ENCODE measurements at places on chromosomes 5 and 9. TPM values are rescaled to one million over a fixed set of nuclear protein-coding genes. Genes with fewer than 3 reads are reported as not detected.

DNA sequence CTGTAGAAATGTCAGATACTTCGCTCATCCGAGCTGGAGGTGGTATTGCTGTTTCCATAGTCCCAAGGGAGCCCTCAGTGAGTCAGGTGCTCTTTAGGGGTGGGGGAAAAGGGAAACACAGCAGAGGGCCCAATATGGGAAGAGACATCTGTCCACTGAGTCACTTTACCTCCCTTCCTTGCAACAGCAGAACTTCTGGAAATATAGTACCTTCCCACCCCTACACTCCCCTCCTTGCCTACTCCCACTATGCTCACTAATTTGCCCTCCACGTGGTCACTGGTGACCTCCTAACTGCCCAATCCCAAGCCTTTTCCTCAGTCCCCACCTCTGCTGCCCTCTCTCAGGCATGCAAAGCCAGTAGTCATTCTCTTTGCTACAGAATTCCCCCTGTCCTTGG, 1.9 kb downstream of the HK3 start:
- H3K4me3 ChIP-seq: no peak overlapping the region
- no peaks in the 10 kb centered on the region for H3K27me3 ChIP-seq
- no peaks in the 10 kb centered on the region for H3K36me3 ChIP-seq
- no peak for DNase-seq
- no peak overlapping the region for H3K27ac ChIP-seq

GRCh38 chr5:41772785-41773442, 97.3 kb downstream of the OXCT1 start:
- no peaks in the 10 kb centered on the region for H3K4me1 ChIP-seq
- no peak overlapping the region for H3K4me3 ChIP-seq
- H3K27ac ChIP-seq: no peak overlapping the region
- no peak for DNase-seq
- H3K27me3 ChIP-seq: no peaks in the 10 kb centered on the region
- no peaks in the 10 kb centered on the region for H3K36me3 ChIP-seq

GRCh38 chr5:107979900-107980299, 309.2 kb upstream of the EFNA5 start:
- no peaks in the 10 kb centered on the region for H3K36me3 ChIP-seq
- H3K27me3 ChIP-seq: no peaks in the 10 kb centered on the region
- H3K4me3 ChIP-seq: no peak overlapping the region
- peaks cover 12% of the 10 kb centered on the region for H3K4me1 ChIP-seq
- H3K27ac ChIP-seq: no peak overlapping the region

DNA sequence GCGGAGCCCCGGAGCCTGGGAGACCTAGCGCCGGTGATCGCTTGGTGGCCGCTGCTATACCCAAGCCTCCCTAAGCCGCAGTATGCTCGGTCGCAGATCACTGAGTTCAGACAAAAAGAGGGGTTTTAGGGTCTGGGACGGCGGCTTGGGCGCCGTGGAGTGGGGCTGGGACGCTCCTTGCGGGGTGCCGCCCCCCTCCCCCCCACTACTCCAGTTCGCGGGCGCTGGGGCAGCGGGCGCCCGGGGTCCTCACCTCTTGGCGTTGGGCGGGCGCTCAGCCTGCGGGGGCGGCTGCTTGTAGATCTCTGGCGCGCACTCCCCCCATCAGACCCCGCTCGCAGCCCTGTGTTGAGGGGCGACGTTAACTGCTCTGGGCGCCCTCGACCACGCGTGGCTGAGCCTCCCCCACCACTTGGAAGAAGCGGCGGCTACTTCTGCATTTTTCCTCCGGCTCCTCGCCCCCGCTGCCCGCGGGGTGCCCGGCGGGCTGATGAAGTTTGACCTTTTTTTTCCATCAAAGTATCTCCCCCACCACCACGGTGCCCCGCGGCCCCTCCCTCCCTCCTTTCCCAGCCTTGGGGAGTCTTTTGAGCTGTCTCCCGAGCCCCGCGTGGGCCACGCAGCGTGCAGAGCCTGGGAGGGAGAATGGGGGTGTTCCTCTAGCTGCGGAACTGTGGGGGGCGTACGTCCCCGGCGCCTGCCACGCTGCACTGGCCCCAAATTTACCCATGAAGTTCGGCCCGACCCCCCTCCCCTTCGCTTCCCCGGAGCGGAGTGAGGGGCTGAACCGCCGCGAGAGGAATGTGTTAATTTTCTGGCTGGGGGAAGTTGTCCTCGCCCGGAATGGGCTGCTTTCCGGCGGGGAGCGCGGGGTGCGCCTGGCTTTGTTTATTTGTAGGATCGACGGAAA, 1.2 kb downstream of the CXXC5 start:
- H3K27ac ChIP-seq: peak overlapping the region; percentile 41
- H3K4me3 ChIP-seq: peak overlapping the region; percentile 81
- peaks cover 42% of the 10 kb centered on the region for H3K4me1 ChIP-seq
- H3K36me3 ChIP-seq: no peaks in the 10 kb centered on the region
- no peak for DNase-seq

GRCh38 chr5:860506-861150, 9.8 kb upstream of the ZDHHC11 start:
- H3K27ac ChIP-seq: no peak overlapping the region
- H3K27me3 ChIP-seq: no peaks in the 10 kb centered on the region
- H3K4me3 ChIP-seq: no peak overlapping the region
- no peaks in the 10 kb centered on the region for H3K4me1 ChIP-seq
- H3K36me3 ChIP-seq: peaks cover 28% of the 10 kb centered on the region

Gene SPINK1
- polyA plus RNA-seq: 1.3 TPM

Data from H1 (cell line).